ENCODE measurements at places on chromosomes 1 and 21. TPM values are rescaled to one million over a fixed set of nuclear protein-coding genes. Genes with fewer than 3 reads are reported as not detected.
A peak's percentile ranks its signal among the peaks of the same experiment; 100 is the strongest.

GRCh38 chr1:24966121-24966723 is 36.1 kb upstream of the RUNX3 start:
- H3K36me3 ChIP-seq: no peaks in the 10 kb centered on the region
- H3K4me1 ChIP-seq: no peaks in the 10 kb centered on the region
- H3K27ac ChIP-seq: no peak overlapping the region
- DNase-seq: no peak

- no peak overlapping the region for H3K4me3 ChIP-seq
- DNase-seq: no peak
- H3K27me3 ChIP-seq: no peaks in the 10 kb centered on the region
- H3K36me3 ChIP-seq: no peaks in the 10 kb centered on the region
These were observed 20.9 kb upstream of the MAN1A2 start for GRCh38 chr1:117346206-117346928.

Gene UBIAD1
- total RNA-seq: 27.1 TPM

GRCh38 chr1:154595621-154596020 is 12.4 kb downstream of the ADAR start:
- no peaks in the 10 kb centered on the region for H3K4me1 ChIP-seq
- H3K27me3 ChIP-seq: no peaks in the 10 kb centered on the region
- H3K4me3 ChIP-seq: no peak overlapping the region
- H3K36me3 ChIP-seq: peaks cover 76% of the 10 kb centered on the region

DNA sequence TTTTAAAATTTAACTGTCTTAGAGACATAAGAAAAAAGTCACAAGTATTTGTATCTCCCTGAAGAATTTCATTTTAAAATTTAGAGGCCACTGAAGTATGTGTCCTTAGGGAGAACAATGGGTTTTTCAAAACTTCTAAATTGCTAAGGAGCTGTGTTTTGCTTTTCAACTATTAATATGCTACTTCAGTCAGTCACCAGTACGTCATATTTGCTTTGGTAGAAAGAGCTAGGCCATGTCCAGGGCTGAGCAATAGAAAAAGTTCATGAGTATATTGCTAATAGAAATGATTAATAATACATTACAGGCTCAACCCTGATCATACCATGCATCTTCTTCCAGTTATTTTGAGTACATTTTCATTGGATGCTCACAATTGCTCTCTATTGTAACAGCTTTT is 1.7 kb upstream of the SGIP1 start:
- no peak for DNase-seq
- no peaks in the 10 kb centered on the region for H3K27me3 ChIP-seq
- H3K4me3 ChIP-seq: no peak overlapping the region
- H3K36me3 ChIP-seq: no peaks in the 10 kb centered on the region
- peaks cover 3% of the 10 kb centered on the region for H3K4me1 ChIP-seq

DNA sequence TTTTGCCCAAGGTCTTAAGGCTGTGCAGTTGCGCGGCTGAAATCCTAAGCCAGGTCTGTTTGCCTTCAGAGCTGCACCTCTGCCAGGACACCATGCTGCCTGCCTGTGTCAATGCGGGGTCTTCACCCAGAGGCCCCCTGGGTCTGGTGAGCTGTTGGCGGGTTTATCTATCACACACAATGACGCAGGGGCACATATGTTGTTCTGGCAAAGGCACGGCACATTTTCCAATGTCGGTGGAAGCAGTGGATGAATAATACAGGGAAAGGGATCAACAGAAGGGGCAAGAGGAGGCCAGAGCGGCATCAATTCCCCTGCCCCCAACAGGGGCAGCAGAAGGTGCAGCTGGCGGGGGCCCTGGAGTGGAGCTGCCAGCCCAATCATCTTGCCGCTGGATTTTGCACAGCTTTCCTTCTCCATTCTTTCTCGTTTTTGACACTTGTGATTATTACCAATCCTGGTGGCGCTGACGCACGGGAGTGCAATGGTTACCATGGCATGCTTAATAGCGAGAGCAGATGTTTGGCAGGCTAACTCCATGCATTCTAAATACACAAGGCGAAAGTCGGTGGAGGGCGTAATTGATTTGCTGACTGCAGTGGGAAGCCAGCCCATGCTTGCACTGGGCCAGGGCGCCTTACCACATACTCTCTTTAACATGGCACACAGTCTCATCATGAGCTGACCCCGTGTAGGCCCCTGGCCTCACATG is 45.8 kb upstream of the CYP2J2 start:
- no peaks in the 10 kb centered on the region for H3K27me3 ChIP-seq
- H3K27ac ChIP-seq: no peak overlapping the region
- H3K36me3 ChIP-seq: no peaks in the 10 kb centered on the region
- no peak overlapping the region for H3K4me3 ChIP-seq
- DNase-seq: no peak

- peaks cover 52% of the 10 kb centered on the region for H3K36me3 ChIP-seq
- no peaks in the 10 kb centered on the region for H3K27me3 ChIP-seq
- no peak for DNase-seq
- no peaks in the 10 kb centered on the region for H3K4me1 ChIP-seq
- no peak overlapping the region for H3K27ac ChIP-seq
These were observed 15.8 kb upstream of the DIP2A start for GRCh38 chr21:46442938-46443337.

DNA sequence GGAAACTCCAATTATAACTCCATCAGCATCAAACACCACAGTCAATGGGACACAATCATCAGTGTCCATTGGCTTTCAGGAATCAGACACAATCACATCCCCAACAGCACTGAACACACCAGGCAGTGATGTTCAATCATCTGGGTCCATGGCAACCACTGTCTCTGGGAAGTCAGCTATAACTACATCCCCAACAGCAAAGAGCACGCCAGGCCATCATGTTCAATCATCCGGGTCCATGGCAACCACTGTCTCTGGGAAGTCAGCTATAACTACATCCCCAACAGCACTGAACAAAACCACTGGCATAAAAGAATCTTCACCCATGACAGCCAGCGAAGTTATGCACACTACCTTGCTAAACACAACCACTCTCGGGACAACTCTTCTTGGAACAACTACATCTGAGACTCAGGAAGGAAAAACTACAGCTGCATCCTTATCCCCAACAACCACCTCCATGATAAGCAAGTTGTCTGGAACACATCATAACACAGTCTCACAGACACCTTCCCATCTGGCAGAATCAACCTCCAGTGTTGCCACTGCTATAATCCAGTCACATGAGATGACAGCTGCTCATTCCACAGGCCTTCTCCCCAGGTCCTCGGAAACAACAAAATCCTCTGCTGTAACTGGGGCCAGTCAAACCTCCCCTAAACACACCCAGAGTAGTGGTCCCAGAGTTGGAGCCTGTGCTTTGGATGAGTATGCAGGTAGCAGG is 19.9 kb downstream of the CATSPER4 start:
- peak; percentile 46 for DNase-seq
- no peaks in the 10 kb centered on the region for H3K36me3 ChIP-seq
- H3K27ac ChIP-seq: no peak overlapping the region
- H3K4me3 ChIP-seq: no peak overlapping the region
- H3K27me3 ChIP-seq: no peaks in the 10 kb centered on the region

DNA sequence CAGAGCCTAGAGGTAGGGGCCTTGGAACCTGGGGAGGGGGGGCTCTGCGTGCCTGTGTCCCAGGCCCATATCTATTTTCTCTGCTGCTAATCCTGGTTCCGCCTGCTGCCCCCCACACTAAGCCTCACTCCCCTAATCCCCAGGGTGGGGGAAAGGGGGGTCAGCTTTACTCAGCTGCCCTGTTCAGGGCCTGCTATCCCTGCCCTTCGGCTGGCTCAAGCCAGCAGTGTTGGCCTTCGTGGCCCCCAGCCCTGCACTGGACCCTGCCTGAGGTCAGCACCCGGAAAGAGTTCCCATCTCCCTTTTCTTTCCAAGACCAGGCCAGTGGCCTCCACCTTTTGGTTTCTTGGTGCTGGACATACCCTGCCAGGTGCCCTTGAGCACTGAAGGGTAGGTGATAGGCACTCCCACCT is 8.4 kb downstream of the ZBTB7B start:
- no peak overlapping the region for H3K4me3 ChIP-seq
- no peak for DNase-seq
- H3K27me3 ChIP-seq: no peaks in the 10 kb centered on the region
- H3K36me3 ChIP-seq: no peaks in the 10 kb centered on the region
- no peaks in the 10 kb centered on the region for H3K4me1 ChIP-seq

- no peaks in the 10 kb centered on the region for H3K36me3 ChIP-seq
- H3K27ac ChIP-seq: no peak overlapping the region
- no peak for DNase-seq
- no peaks in the 10 kb centered on the region for H3K4me1 ChIP-seq
- H3K27me3 ChIP-seq: no peaks in the 10 kb centered on the region
These were observed 111.7 kb downstream of the RGL1 start for GRCh38 chr1:183916574-183916973.

Gene CFHR1
- total RNA-seq: 0.10 TPM

DNA sequence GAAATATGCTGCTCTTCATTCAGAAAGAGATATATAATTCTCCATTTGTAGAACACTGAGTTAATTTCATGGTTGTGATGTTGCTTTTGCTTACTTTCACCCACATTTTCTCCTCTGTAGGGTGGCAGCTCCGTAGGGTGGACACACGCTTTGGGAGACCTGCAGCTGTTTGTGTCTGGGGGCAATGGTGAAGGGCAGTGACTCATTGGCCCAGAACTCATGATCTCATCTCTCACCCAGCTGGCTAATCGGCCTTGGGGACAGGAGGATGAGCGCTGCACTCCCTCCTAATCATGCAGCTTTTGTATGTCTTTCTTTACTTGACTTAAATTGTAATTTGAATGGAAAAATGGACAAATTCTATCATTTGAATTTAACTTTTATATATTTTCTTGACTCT is 9.6 kb downstream of the DISC1 start:
- H3K27ac ChIP-seq: peak overlapping the region; percentile 72
- peaks cover 25% of the 10 kb centered on the region for H3K4me1 ChIP-seq
- DNase-seq: peak; percentile 90
- H3K36me3 ChIP-seq: no peaks in the 10 kb centered on the region
- no peaks in the 10 kb centered on the region for H3K27me3 ChIP-seq
- no peak overlapping the region for H3K4me3 ChIP-seq

- no peak overlapping the region for H3K4me3 ChIP-seq
- no peak for DNase-seq
- no peaks in the 10 kb centered on the region for H3K27me3 ChIP-seq
These were observed 9.3 kb downstream of the NKAIN1 start for GRCh38 chr1:31230378-31230777.

Gene ACTL8
- 0.08 TPM for total RNA-seq

- H3K27me3 ChIP-seq: peaks cover 8% of the 10 kb centered on the region
- H3K4me3 ChIP-seq: no peak overlapping the region
- no peaks in the 10 kb centered on the region for H3K36me3 ChIP-seq
- H3K27ac ChIP-seq: no peak overlapping the region
- no peak for DNase-seq
- H3K4me1 ChIP-seq: no peaks in the 10 kb centered on the region
These were observed 301.9 kb upstream of the USP24 start for GRCh38 chr1:55517036-55517435.
